ENCODE measurements at places on chromosomes 3 and 15.

- peak; percentile 49 for DNase-seq
Observed at GRCh38 chr3:148309390-148310035, 388.2 kb upstream of the AGTR1 start.

GRCh38 chr15:95604634-95605036, 725.9 kb upstream of the NR2F2 start:
- DNase-seq, result no peak

DNA sequence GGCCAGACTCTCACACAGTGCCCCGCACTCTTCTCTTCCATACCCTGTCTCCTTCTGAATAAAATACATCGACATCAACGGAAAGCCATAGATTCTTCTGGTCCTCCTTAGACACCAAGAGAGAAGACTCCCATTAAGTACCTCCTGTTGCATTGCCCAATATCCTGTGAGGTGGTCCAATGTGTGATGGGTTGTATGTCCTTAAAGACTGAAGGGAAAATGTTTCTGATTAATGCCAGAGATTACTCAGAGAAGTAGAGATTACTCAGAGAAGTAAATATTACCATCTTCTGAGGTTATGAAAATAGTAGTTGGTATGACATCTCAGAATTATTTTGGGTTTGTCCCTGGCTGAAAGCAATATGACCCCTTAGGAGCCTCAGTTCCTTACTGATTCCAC, 60.8 kb upstream of the GALNT15 start:
- no peak for DNase-seq

DNA sequence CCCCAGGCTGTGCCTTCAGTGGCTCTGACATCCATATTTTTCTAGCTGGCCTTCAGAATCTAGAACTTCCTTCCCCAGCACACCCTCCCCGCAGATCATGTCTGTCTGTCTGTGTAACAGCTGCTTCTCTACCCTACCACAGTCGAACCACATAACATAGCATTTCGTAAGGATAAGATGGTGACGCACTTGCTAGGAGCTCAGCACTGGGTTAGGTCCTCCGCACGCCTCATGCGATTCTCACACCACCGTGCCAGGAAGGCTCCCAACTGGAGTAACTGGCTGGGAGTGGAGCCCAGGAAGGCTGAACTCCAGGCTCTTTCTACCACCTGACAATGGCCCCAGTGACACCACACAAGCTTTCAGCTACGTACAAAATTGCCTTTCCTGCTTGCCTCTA, 168.6 kb downstream of the STT3B start:
- no peak for DNase-seq

DNA sequence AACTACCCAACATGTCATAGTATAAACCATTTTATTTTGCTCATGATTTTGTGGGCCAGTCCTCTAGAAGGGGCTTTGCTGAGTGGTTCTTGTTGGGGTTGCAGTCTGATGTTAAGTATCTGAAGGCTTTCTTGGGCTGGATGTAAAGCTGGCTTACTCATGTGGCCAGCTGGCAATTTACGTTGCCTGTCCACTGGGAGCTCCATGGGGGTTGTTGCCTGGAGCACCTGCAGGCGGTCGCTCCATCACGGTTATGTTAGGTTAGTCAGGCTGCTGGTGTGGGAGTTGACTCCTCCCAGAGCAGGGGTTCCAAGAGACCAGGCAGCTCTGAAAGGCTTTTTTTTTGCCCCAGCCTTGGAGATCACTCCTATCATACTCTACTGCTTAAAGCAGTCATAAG, 98.1 kb downstream of the NR1D2 start:
- DNase-seq, result no peak

DNA sequence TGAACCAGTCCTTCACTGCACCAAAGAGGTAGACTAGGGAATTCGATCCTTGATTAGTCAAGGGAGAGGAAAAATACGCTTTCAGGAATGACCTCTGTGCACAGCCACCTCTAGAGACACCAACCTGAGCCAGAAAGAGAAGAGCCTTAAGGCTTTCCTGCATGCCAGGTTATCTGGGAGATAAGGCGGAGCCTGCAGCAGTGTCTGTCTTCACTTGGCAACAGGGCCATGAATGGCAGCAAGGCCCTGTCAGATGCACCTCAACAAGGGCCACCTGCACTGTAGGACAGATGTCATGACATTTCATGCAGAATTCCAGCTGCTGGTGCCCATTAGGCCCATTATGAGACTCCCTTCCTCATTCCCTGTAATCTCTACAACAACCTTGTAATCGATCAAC, 88.1 kb downstream of the MEX3B start:
- no peak for DNase-seq

DNA sequence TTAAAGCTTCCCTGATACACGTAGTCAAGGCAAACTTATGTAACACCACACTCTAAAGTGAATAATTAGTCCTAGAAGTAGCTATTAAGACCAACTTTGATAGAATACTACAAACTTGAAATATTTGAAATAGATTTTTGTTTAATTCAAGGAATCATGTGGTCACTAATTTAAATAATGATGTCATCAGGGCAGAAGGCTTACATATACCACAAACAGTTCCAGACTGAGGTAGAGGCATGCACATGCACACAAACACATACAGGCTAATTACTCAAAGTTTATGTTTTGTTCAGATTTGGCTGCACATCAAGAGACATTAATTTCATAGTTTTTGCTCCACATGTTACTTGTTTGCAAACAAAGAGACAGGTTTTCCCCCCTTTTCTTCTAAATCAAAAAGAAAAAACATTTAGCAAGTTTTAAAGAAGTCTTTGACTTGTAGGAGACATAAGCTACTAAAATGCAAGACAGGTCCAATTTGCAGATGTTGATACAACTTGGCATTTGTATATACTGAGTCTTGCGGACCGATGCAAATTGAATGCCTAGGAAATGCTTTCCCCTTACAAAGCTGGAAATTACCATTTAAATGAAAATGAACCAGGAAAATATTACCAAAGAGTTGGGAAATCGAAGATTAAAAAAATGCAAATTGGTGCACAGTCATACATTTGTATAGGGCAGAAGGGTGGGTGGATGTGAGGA, 594.8 kb downstream of the MAGI1 start:
- DNase-seq, result no peak

GRCh38 chr3:189394599-189395121, 222.9 kb downstream of the TPRG1 start:
- no peak for DNase-seq

DNA sequence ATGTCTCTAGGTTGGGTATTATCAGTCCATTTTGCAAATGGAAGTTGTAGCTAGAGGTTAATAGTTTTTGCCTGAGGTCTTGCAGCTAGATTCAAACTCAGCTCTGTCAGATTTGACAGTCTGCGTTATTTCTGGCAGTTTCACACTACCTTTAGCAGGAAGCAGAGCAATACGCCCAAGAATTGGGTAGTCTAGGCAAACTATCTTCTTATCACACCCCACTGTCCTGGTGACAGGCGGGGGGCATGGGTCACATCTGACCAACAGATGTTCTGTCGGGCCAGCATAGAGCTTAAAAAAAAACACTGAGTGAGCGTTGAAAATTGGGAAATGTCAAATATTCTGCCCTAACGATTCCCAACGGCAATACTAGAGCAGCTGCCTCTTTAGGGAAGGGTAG, 5.7 kb downstream of the GPR160 start:
- DNase-seq, result no peak

Measured in ecto neural progenitor cell (in vitro differentiated cells).